ENCODE measurements at places on chromosomes 1 and 21.

GRCh38 chr21:44900559-44901251 lies 20.0 kb downstream of the ITGB2 start:
- no peak for DNase-seq

GRCh38 chr1:60994369-60994768 lies 88.0 kb upstream of the NFIA start:
- no peak for DNase-seq

GRCh38 chr1:55231745-55232144 lies 16.6 kb upstream of the USP24 start:
- no peak for DNase-seq

- DNase-seq: peak; percentile 53
These were observed 434.6 kb upstream of the CHRM3 start for GRCh38 chr1:238951809-238952208.

DNA sequence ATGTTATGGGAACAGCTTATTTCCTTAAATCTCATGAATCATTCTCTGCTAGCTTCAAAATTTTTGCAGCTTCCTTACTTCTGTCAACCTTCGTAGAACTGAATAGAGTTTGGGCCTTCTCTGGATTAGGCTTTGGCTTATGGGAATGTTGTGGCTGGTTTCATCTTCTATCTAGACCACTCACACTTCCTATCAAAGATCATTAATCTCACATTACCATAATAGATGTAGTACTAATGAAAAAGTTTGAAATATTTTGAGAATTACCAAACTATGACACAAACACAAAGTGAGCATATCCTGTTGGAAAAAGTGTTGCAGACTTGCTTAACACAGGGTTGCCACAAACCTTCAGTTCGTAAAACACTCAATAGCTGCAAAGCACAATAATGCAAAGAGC lies 30.3 kb downstream of the ASPM start:
- DNase-seq: no peak
